ENCODE measurements at places on chromosomes 12 and 14.
A peak's percentile ranks its signal among the peaks of the same experiment; 100 is the strongest.

DNA sequence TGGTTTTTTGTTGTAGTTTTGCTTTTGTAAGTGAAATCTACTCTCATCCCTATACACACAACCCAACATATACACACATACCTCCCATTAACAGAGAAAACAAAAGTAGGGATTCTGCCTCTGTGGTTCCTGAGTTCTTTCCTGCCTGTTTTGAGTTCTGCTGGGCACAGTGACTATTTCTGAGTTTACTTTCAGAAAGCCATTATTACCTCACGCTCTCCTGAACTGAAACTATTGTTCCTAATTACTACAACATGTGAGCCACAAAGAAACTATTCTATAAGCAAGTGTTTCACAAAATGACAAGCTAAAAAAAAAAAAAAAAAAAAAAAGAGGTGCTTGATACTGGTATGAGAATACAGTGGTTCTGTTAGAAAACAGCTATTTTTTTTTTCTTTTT is 110.9 kb downstream of the ALG10B start:
- no peak for DNase-seq

DNA sequence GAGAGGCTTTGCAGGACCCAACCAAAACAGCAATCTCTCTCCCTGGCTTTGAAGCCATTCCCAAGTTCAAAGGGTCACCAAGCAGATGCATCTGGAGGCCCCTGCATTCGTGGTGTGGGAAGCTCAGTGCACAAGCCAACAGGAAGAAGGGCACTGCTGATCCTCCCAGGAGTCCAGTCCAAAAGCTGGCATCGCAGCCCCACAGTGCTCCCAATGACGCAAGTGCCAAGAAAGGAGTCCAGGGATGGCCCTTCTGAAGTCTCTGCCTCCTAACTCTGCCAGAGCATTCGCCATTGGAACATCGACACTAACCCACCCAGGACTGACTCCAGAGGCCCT is 25.1 kb downstream of the PXN start:
- no peak for DNase-seq

GRCh38 chr12:120761519-120761934 is 35.9 kb downstream of the ACADS start:
- no peak for DNase-seq

DNA sequence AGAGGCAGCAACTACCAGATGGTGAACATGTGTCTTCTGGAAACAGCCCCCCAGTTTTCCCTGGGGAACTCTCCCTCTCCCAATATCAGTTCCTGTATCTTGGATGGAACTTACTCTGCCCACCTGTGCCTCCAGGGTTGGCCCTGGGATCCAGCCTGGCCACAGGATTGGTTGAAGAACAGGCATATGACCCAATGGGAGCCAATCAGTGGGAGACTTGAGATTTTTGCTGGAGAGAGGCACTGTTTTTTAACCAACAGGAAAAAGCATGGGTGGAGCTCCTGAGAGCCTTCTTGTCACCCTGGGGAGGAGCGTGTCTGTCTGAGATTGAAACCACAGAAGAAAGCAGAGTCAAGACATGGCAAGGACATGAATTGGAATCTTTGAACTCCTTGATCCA is 33.6 kb upstream of the COX6A1 start:
- no peak for DNase-seq

DNA sequence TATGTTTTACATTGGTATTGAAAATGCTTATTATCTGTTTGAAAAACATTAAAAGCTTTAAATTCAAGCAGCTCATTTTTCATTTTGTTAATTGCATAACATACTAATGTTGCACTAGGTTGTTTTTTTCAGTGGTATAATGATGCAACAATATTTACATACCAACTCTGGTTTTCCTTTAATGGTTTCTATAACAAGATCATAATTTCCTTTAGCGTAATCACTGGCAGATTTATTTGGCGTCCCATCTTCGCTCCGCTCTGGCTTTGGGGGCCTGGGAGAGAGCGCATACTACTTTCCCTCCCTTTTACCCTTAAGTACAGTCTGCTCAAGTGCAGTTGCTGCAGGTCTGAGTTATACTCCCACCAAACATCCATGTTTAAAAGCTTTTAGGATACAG is 574.1 kb downstream of the PRKD1 start:
- DNase-seq = no peak

DNA sequence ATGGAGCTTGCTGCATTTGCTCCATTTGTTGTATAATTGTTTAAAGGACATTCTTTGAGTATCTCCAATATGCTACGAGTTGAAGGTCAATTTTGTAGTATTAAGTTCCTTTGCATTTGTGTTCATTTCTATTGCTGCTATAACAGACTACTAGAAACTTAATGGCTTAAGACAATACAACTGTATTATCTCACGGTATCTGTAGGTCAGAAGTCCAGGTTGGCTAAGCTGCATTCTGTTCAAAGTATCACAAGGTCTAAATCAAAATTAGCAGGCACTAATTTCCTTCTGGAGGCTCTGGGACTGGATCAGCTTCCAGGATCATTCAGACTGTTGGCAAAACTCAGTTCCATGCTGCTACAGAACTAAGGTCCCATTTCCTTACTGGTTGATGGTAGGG is 340.6 kb downstream of the GXYLT1 start:
- DNase-seq = no peak

DNA sequence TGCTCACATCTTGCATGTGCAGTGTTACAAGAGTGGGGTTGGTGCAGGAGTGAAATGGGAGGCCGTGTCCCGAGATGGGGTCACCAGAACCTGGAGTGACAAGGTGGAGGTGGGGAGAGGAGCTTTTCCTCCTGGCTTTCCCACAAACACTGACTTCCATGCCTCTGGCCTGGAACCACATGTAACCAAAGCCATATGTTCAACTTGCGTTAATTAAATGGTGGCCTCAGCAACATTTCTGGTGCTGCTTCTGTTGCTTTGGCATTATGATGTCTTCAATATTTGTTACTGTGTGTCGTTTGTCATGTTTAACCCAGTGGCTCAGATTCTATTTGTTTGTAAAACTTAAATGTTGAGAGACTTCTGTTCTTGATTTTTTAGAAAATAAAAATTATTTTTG is 110.2 kb downstream of the VCPKMT start:
- DNase-seq = no peak

DNA sequence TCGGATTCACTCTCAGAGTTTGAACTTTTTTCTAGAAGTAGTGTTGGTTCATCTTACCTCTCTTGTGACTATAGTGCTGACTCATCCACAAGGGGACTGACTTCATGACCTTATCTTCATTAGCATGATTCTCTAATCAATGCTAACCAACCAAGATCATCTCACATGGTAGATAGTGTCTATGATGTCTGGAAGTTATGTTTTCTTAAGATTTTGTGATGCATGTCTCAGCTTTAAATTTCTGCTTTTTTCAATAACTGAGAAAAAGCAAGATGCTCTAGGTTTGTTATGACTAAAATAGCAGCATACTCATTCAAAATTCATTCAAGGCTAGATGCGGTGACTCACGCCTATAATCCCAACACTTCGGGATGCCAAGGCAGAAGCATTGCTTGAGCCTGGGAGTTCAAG is 12.3 kb upstream of the SLC35E3 start:
- DNase-seq = no peak

GRCh38 chr14:52061390-52061789 is 7.5 kb downstream of the NID2 start:
- no peak for DNase-seq

GRCh38 chr12:124499190-124499753 is 68.1 kb downstream of the NCOR2 start:
- DNase-seq = no peak

GRCh38 chr12:108335349-108336119 is 3.6 kb downstream of the CMKLR1 start:
- DNase-seq = peak; percentile 39

DNA sequence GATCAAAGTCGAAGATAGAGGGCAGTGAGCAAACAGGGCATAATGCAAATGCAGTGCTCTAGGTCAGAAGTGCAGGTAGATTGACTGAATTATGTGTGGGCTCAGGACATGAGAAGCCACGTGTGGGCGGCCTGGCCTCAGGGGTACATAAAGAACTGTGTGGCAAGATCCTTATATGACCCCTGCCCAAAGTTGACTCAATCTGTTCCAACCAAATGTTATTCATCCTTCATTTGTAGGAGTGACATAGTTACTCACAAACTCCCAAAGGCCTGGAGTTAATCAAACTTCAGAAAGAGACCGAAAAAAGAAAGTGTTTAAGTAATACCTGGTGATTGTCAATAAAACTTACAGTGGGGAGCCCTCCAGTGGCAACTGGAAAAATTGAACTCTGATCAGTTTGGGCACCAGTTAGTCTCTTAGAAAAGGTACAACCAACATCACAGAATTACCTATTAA is 150.4 kb upstream of the FAR2 start:
- no peak for DNase-seq

- no peak for DNase-seq
These were observed 36.0 kb upstream of the BATF start for GRCh38 chr14:75486318-75486717.

GRCh38 chr14:33451211-33451610 is 499.7 kb downstream of the EGLN3 start:
- no peak for DNase-seq

GRCh38 chr12:116261525-116262100 is 15.9 kb downstream of the MED13L start:
- no peak for DNase-seq

GRCh38 chr12:115710104-115710564 is 567.4 kb downstream of the MED13L start:
- no peak for DNase-seq

DNA sequence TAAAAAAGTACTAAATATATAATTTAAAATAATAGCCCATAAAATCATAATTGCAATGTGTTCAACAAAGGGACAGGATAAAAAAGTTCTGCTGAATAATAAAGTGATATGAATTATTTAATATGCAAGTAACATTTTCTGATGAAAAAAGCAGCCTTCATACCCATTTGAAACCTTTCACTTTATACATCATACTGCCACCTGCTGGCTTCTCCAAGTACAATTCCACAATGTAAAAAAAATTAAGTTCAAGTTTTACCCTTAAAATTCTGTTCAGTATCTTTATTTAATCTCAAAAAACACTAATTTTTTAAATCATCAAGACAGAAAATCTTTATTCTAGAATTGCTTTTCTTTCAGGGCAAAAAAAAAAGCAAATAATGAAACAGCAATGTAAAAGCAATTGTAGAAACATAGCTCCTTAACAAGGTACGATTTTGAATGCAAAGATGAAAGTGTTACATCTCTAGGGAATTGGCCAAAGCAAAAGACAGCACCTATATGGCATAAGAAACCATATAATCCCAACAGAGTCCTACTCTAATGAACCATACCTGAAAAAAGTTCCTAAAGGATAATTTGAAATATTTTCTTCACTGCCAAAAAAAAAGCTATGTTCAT is 15.0 kb downstream of the MDM1 start:
- no peak for DNase-seq

DNA sequence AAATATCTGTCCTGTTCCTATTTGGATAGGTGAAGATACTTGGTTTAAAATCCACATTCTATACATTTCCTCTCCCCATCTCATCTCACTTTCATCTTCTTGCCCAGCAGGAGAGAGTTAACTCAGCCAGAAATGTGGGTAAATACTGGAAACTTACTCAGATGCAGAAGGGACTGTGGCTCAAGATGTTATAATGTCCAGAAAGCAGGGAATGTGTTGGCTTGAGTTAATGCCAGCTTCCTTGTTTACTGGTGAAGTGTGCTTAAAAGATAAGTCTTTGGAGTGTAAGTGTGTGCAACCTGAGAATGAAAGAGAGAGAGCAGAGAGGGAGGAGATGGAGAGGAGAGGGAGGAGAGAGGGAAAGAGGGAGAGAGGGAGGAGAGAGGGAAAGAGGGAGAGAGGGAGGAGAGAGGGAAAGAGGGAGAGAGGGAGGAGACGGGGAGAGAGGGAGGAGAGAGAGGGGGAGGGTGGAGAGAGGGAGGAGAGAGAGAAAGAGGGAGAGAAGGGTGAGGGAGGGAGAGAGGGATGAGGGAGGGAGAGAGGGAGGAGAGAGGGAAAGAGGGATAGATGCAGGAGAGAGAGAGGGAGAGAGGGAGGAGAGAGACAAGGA is 22.0 kb upstream of the SNRPF start:
- no peak for DNase-seq

DNA sequence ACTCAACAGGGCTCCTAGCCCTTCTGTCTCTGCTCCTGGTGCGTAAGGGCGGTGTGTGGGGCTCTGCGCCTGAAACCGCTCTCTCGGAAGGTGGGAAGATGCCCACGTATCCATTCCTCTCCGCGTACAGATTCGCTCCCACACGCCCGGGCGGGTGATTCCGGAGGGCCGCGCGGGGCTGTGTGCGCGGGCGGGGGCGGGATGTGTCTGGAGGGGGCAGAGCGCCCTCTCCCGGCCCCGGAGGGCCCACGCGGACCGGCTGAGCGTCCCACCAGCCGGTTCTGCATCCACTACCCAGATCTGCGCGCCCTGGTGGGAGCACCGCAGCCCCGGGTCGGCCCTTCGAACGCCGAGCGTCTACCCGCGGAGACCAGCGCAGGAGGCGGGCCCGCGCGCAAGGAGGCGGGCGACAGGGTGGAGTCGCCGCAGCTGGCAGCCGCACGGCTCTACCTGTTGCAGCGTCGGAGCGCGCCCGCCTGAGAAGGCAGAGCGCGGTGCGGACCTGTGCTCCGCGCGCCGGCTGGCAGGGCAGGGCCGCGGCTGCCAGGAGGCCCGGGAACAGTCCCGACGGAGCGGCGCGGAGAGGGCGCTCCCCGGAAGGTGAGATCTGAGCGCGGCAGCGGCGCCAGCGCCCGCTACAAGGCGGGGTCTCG is 1.4 kb upstream of the KCNK13 start:
- DNase-seq = peak; percentile 57

- DNase-seq = no peak
These were observed at the start of gene BMP4 for GRCh38 chr14:53956427-53957201. Gene BMP4, minus strand, starts transcription at chr14:53956825. Its CDS starts 4,603 bp downstream, at chr14:53952222.

- DNase-seq = no peak
These were observed 125.8 kb downstream of the VRK1 start for GRCh38 chr14:96922986-96923385.

- no peak for DNase-seq
These were observed 635.5 kb downstream of the SLC16A7 start for GRCh38 chr12:60231303-60231702.

DNA sequence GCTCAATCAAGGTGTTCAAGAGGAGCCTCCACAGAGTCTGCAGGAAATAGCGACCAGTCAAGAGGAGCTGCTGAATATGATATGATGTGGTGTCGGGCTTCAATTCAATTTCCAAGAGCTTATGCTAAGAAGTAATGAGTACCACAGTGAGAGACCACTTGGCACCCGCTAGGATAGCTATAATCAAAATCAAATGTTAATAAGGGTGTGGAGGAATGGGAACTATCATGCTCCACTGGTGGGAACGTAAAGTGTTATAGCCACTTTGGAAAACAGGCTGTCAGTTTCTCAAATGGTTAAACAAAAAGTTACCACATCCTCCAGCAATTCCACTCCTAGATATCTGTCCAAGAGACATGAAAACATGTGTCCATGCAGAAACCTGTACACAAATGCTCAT is 6.7 kb downstream of the POLR3B start:
- DNase-seq = no peak

GRCh38 chr12:10251669-10252068 is 39.0 kb downstream of the GABARAPL1 start:
- no peak for DNase-seq

GRCh38 chr12:9717070-9717925 is 15.6 kb downstream of the CLECL1 start:
- DNase-seq = no peak
